CD4-positive, alpha-beta memory T cell (primary cell): ENCODE measurements at places on chromosomes 4 and X. TPM values are rescaled to one million over a fixed set of nuclear protein-coding genes. Genes with fewer than 3 reads are reported as not detected.

- H3K36me3 ChIP-seq = no peaks in the 10 kb centered on the region
- H3K4me1 ChIP-seq = no peaks in the 10 kb centered on the region
- DNase-seq = no peak
- no peak overlapping the region for H3K27ac ChIP-seq
Measured at GRCh38 chr4:147594107-147594506, 23.1 kb upstream of the TMEM184C start.

GRCh38 chr4:1604181-1604705, 79.9 kb downstream of the FAM53A start:
- peaks cover 36% of the 10 kb centered on the region for H3K4me1 ChIP-seq
- H3K4me3 ChIP-seq = no peak overlapping the region
- H3K36me3 ChIP-seq = no peaks in the 10 kb centered on the region
- DNase-seq = no peak
- no peak overlapping the region for H3K27ac ChIP-seq

- DNase-seq = no peak
- peaks cover 5% of the 10 kb centered on the region for H3K27me3 ChIP-seq
- no peak overlapping the region for H3K4me3 ChIP-seq
- H3K27ac ChIP-seq = no peak overlapping the region
Measured at GRCh38 chr4:154490234-154490582, 1.4 kb downstream of the DCHS2 start.

DNA sequence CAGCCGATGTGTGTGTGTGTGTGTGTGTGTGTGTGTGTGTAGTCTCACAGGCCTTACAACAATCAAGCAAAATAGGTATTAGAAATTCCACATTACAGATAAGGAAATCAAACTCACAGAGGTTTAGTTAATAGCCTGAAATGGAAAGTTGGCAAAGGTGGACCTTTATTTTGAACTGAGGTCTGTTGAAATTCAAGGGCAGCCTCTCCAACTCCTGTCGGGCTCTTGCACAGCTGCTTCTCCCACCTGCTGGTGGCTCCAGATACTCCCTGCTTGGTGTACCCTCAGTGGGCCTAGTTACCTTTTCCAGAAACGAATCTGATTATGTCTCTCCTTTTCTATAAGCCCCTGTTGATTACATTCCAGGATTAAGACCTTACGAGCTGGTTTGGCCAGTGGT, 195.9 kb downstream of the MGST2 start:
- H3K4me1 ChIP-seq = no peaks in the 10 kb centered on the region
- H3K36me3 ChIP-seq = no peaks in the 10 kb centered on the region
- no peak overlapping the region for H3K4me3 ChIP-seq
- H3K27me3 ChIP-seq = no peaks in the 10 kb centered on the region

GRCh38 chr4:11511321-11511720, 82.6 kb upstream of the HS3ST1 start:
- no peak overlapping the region for H3K4me3 ChIP-seq
- no peaks in the 10 kb centered on the region for H3K4me1 ChIP-seq
- H3K27me3 ChIP-seq = no peaks in the 10 kb centered on the region
- no peaks in the 10 kb centered on the region for H3K36me3 ChIP-seq
- DNase-seq = no peak
- H3K27ac ChIP-seq = no peak overlapping the region

The CXorf65 gene
- 51.6 TPM for total RNA-seq
